ENCODE measurements at places on chromosomes 3 and 15.

DNA sequence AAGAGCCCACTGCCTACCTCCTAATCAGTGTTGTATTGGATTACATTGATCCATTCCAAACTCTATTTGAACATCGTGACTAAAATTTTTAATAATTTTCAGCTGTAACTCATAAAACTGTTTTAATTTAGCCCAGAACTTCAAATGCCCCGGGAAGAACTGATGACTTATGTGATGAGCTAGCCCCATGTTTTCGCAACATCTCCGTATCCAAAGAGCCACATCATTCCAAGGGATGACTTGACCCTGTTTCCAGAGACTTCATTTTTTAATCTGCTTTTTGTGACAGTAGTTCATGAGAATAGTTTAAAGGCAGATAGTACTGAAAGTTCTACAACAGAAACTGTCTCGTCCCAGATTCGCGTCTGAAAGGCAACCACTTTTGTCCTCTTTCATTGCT lies 97.4 kb downstream of the STAC start:
- no peak for DNase-seq

GRCh38 chr15:76566276-76566675 lies 229.7 kb downstream of the ISL2 start:
- DNase-seq = no peak

DNA sequence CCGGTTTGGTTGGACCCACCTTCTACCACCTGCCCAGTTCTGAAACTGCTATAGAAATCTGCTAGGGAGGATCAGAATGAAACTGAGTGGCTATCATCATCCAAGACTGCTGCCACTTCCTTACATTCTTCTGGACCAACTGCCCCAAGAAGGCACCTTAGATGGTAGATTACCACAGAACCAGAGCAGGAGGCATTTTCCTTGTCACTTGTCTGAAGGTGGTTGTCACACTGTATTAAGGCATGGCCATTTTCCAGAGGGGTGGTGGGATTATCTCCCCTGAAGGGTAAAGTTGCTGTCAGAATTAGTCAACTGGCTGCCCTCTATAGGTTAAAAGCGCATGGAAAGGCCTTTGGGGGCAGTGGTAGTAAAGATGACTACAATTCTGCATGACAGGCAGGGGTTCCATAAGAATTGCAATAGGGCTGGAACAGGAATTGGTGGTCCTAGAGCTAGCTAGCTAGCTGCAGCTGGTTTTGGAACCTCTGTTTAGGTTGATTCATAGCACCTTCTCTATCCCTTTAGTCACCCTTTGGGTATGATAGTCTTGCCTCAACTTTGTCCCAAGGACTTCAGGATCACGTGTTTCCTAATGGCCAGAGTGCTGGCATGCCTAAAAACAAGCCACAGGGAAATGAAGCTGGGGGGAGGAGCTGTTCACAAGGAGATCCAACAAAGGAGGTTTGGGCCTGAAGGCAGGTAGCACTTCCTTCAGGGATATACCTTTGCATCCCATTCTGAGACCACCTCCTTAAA lies 4.8 kb upstream of the CSPG5 start:
- no peak for DNase-seq

DNA sequence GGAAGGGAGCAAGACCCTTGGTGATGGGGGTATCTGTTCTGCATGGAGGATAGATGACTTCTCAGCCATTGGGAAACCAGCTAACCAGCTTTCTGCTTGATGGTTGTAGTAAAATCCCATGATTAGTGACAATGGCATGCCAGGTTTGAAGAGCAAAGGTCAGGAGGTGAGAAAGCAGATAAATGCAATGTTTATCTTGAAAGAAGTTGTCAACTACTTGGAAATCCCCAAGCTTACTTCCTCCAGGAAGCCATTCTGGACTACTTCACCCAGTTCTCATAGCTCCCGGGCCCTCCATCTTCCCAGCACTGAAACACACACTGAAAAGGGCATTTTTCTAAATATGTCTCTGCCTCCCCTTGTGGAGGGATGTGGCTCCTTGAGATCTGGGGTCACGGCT lies 51.3 kb downstream of the SMAD3 start:
- DNase-seq = no peak

GRCh38 chr3:111648991-111649579 lies 53.9 kb upstream of the ZBED2 start:
- DNase-seq = no peak

DNA sequence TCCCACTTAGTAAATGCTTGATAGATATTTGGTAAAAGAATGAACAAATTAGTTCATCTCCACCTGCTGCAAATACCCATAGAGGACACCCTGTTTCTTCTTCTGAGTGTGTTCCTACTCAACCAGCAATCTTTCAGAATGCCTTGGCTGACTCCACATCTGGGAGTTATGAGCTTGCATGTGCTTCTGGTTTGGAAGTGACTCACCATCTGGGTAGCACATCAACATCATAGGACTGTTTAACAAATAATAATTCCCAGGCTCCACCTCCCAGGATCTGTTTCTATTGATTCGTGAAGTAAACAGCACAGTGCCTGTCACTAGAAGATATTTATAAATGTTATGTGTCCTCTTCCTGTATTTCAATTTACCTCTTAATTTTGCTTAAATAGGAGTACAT lies 580.1 kb downstream of the ROBO2 start:
- DNase-seq = no peak

All from iPS DF 19.7 (cell line).